ENCODE measurements at places on chromosomes 16 and 17. TPM values are rescaled to one million over a fixed set of nuclear protein-coding genes. Genes with fewer than 3 reads are reported as not detected.

RNF227 gene
- 1.4 TPM for total RNA-seq

LDHD gene
- not detected for total RNA-seq

ITGA2B gene
- under 0.01 TPM for total RNA-seq

GRCh38 chr16:89828199-89828869, at the start of gene SPIRE2:
TSS of gene SPIRE2 (plus strand) at chr16:89828475. CDS start at chr16:89828551, 76 bp downstream.
- H3K27ac ChIP-seq, result no peak within 1 kb of the TSS
- DNase-seq, result peak; percentile 71
- no peaks in the 10 kb centered on the region for H3K27me3 ChIP-seq
- peaks cover 6% of the 10 kb centered on the region for H3K4me1 ChIP-seq

- no peaks in the 10 kb centered on the region for H3K27me3 ChIP-seq
- H3K36me3 ChIP-seq, result no peaks in the 10 kb centered on the region
- DNase-seq, result no peak
- no peak overlapping the region for H3K27ac ChIP-seq
Observed at GRCh38 chr17:57552114-57552624, 192.9 kb downstream of the CCDC182 start.

DNA sequence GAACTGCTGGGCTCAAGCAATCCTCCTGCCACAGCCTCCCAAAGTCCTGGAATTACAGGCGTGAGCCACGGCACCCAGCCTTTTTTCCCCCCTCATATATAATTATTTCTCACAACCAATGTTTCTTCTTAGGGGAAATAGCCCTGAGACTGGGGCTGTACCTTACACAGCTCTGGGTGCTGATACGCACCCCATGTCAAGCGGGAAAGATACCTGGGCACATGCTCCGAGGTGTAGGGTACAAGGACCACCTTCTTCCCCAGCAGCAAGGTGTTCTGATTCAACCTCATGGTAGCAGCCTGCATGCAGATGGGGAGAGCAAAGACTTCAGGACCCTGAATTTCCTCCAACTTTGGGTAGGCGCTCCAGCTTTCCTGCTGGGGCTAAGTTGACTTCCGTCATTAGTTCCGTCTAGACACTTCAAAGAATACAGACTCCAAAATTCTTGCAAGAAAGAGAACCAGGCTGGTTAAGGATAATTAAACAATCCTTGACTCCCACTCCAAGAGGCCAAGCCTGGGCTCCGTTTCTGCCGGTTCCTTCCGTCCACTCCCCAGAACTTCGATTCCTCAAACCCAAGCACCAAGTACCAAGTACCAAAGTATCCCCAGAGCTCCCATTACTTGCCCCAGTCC, 619 bp downstream of the NAT9 start:
- peak overlapping the region; percentile 85 for H3K27ac ChIP-seq
- H3K36me3 ChIP-seq, result peaks cover 39% of the 10 kb centered on the region
- H3K4me1 ChIP-seq, result peaks cover 10% of the 10 kb centered on the region
- no peaks in the 10 kb centered on the region for H3K27me3 ChIP-seq
- H3K4me3 ChIP-seq, result peak overlapping the region; percentile 73
- DNase-seq, result no peak

GRCh38 chr16:71867939-71868338, 16.0 kb downstream of the ZNF821 start:
- DNase-seq, result no peak
- peaks cover 14% of the 10 kb centered on the region for H3K36me3 ChIP-seq
- H3K27me3 ChIP-seq, result no peaks in the 10 kb centered on the region
- H3K4me3 ChIP-seq, result no peak overlapping the region
- H3K4me1 ChIP-seq, result no peaks in the 10 kb centered on the region
- H3K27ac ChIP-seq, result no peak overlapping the region

GRCh38 chr17:57514614-57515013, 230.5 kb downstream of the CCDC182 start:
- peaks cover 14% of the 10 kb centered on the region for H3K4me1 ChIP-seq
- no peak for DNase-seq
- no peaks in the 10 kb centered on the region for H3K36me3 ChIP-seq
- H3K27me3 ChIP-seq, result no peaks in the 10 kb centered on the region

DNA sequence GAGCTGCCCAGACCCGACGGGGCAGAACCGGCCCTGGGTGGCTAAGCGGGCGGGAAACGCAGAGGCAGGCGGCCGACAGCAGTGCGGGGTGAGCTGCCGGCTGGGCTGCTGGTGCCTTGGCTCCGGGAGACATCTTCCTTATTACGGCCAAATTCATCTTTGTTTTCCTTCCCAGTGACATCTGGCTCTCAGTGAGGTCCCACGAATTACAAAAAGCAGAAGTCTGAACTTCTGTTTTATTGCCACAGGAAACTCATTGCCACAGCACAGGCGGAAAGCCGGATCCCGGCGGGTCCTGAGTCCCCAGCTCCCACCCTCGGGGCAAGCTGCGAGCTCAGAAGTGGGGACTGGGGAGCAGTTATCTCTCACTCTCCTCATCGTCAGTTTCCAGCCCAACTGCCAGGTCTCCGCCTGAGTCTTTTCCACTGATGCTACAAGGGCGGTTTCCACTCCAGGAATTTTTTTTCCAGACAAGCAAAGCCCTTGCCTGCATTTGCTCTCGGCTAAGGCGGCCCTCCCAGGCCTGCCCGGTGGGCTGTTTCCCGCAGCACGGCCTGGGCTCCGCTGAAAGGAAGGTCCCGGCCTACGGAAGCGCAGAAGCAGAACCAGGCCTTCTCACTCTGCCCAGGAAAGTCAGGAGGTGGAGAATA, 40.3 kb downstream of the CBFA2T3 start:
- H3K27ac ChIP-seq, result no peak overlapping the region
- DNase-seq, result no peak
- no peaks in the 10 kb centered on the region for H3K36me3 ChIP-seq
- peaks cover 59% of the 10 kb centered on the region for H3K27me3 ChIP-seq
- no peak overlapping the region for H3K4me3 ChIP-seq

DNA sequence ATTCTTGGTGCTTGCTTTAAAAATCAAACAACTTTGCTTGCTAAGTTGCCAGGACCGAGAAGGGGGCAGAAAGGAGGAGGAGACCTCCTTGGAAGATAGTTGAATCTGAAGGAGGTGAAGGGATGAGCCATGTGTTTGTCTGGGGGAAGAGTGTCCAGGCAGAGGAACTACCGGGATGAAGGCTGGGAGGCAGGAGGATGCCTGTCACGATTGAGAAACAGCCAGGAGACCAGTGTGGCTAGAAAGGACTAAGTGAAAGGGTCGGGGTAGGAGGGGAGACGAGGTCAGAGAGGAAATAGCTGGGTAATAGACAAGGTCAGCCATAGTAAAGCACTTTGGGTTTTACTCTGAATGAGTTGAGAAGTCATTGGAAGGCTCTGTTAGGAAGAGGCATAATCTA, 38.9 kb upstream of the CSNK2A2 start:
- H3K27ac ChIP-seq, result no peak overlapping the region
- H3K27me3 ChIP-seq, result peaks cover 11% of the 10 kb centered on the region
- no peak overlapping the region for H3K4me3 ChIP-seq
- H3K4me1 ChIP-seq, result no peaks in the 10 kb centered on the region

DNA sequence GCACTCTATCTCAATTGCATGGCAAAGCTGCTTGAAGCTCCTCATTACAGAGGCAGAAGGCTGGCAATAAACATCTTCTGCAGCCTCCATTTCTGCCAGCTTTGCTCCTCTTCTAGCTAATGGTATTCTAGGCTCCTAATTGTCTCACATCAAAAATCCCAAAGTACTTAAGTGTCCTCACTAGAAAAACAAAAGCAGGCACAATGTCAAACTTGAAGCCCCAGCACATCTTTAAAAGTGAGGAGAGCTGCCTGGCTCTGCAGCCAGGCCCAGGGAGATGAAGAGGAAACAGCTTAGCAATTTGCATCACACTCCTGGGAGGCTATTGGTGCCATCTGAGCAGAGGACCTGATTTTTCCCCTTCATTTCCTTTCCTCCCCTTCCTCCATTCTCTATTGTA, 197.1 kb downstream of the KCNJ2 start:
- H3K36me3 ChIP-seq, result no peaks in the 10 kb centered on the region
- no peak overlapping the region for H3K27ac ChIP-seq
- no peak overlapping the region for H3K4me3 ChIP-seq
- H3K4me1 ChIP-seq, result peaks cover 2% of the 10 kb centered on the region

All from IMR-90 (cell line).